Esophagus squamous epithelium (tissue), 5 donors: ENCODE measurements at places on chromosomes 3 and 15.

DNA sequence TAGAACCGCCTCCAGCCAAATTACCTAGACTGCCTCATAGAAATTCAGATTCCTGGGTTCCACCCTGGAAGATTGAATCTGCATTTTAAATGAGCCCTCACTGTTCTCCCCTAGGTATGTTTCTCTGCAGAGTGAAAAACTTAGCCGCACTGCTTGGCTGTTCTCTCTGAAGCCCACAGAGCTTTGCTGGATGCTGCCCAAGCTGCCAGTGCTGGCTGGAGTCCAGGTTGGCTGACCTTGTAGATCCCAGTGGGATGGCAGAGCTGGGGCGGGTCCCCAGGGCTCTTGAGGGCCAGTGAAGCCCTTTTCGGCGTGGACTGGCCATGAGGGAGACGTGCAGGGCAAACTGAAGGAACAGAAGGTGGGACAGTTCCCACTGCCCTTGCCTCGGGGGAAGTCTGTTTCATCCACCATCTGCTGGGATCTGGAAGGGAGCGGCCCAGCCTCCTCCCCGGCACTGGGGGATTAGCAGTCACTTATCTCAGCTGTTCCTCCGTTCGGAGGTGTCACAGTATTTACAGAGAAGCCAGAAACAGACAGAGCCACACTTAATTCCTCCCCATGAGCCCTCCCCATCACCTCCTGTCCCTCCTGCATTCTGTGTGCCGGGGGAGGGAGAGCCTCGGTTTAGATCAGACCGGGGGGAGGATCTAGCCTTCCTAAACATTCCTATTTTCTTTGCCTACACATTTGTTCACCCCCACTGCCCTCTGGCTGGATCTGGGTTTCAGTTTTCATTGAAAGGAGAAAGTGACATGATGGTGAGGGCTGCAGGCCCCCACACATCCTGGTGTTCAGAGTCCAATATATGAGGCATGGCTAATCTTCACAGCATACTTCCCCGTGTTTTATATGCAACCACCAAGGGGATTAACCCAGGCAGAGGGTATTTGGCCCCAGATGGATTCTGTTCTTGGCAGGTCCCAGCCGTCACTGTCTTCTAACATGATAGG is 4.1 kb upstream of the ACTC1 start:
- DNase-seq, result no peak

DNA sequence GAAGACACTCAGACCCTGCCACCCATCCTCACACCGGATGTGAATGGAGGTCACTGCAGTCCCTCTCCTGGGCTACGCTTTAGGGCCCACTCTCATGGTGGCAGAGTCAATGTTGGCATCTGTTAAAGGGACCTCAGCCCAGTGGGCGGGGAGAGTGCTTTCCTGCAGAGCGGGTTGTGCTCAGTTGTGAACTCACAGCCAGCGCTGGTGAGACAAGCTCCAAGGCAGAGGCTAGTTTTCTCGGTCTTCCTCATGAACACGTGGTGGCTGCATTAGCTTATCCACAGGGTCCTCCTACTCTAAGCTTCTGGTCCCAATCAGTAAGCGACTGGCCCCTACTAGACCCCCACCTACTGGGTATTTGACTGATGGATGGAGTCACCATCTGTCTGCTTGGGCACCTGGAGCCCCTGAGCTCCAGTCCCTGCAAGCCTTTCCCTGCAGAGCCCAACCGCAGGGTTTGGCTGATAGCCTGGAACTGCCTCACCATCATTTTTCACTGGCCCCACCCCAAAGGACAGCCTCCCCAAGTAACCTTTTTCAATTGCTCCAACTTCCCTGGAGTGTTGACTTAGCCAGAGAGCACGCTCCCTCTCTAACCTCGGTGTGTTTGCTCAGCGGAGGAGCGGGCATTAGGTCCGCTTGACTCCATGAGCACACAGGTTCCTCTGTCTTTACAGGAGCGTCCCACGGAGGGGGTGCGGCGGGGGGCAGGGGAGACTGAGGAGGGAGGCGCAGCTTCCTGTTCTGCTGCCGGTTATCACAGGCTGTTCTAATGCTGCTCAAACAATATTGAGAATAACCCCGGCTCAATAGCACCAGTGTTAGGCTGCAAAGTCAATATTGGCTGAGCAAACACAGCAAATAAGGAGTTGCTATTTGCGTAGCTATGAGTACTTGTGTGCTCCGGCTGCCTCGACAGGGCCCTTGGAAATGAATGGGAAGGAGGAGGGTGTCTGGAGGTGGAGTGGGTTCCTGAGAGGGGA is 141.7 kb downstream of the RPLP1 start:
- DNase-seq, result no peak

GRCh38 chr3:54960082-54960481 is 32.2 kb upstream of the LRTM1 start:
- no peak for DNase-seq

DNA sequence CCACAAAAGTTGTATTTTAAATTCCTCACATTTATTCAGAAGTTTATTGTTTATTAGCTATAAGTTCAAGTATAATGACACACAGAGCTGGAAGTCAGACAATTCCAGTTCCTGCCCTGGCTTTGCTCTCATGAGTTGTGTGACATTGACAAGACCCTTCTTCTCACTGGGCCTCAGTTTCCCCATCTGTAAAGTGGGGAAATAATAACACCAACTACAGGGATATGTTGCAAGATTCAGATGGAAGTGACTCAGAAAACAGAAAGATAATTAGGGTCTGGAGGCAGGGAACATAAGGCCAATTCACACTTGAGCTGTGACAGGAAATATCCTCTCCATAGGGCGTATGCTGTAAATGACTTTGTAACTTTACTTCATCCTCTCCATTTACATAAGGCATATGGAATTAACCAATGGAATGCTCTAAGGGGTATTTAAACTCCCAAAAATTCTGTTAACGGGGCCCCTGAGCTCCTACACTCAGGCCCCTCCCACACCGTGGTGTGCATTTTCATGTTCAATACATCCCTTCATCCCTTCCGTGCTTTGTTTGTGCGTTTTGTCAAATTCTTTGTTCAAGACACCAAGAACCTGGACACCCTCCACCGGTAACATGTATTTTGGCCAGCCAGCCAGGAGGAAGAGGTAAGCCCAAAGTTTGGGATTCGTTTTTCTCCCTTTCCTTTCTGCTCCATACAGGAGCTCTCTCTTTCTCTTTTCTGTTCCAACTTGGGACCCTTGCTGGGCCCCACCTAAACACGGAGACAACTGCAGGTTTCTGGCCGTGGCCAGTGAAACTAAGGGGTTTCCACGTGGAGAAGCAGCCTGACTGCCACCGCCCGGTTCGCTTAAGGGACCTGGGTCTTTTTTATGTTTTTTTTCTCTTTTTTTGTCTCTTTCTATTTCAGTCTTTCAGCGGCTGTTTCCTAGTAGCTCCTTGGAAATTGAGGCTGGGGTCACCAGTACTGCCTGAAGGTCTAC is 16.9 kb downstream of the CYP11A1 start:
- no peak for DNase-seq

- no peak for DNase-seq
These were observed 458.9 kb downstream of the FHIT start for GRCh38 chr3:60792249-60792852.

DNA sequence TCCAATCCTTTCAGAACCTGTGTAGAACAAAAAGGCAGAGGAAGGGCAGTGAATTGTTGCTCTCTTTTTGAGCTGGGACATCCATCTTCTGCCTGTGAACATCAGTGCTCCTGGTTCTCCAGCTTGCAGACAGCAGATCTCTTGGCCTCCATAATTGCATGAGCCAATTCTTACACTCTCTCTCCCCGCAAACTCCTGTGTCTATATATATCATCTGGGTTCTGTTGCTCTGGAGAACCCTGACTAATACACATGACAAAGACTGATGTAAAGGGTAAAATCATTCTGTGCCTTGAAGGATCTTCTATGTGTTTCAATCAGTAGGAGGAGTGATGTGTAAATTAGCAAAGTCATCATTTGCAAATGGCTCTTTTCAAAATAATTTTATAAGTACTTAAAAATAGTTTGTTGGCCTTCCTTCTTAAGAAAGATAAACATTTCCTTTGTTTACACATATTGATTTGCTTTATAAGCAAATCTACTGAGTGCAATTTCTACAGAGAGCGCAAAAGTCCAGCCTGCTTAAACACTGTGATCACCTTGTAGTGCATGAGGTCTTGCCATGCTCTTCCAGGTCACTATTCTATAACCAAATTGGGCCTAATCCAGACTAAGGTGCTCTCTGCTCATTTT is 154.9 kb upstream of the ANKRD28 start:
- DNase-seq, result no peak

GRCh38 chr3:105490045-105490444 is 123.3 kb downstream of the ALCAM start:
- DNase-seq, result no peak
